Pancreas (tissue), 10 donors: ENCODE measurements at places on chromosomes 7 and 10. TPM values are rescaled to one million over a fixed set of nuclear protein-coding genes. Genes with fewer than 3 reads are reported as not detected.

- no peak overlapping the region for H3K4me3 ChIP-seq
- DNase-seq, result no peak
- H3K36me3 ChIP-seq, result no peaks in the 10 kb centered on the region
- no peak overlapping the region for H3K27ac ChIP-seq
- no peaks in the 10 kb centered on the region for H3K27me3 ChIP-seq
- H3K4me1 ChIP-seq, result no peaks in the 10 kb centered on the region
Measured at GRCh38 chr7:79653136-79653631, 199.7 kb upstream of the MAGI2 start.

GRCh38 chr10:60820093-60820754 lies 41.9 kb downstream of the CDK1 start:
- no peak overlapping the region for H3K27ac ChIP-seq
- H3K27me3 ChIP-seq, result no peaks in the 10 kb centered on the region
- no peaks in the 10 kb centered on the region for H3K36me3 ChIP-seq
- H3K4me3 ChIP-seq, result no peak overlapping the region
- H3K4me1 ChIP-seq, result no peaks in the 10 kb centered on the region

Gene C10orf105
- not detected for total RNA-seq

Gene COL28A1
- 2.4 TPM for total RNA-seq
